ENCODE measurements at places on chromosomes 4 and X.
A peak's percentile ranks its signal among the peaks of the same experiment; 100 is the strongest.

DNA sequence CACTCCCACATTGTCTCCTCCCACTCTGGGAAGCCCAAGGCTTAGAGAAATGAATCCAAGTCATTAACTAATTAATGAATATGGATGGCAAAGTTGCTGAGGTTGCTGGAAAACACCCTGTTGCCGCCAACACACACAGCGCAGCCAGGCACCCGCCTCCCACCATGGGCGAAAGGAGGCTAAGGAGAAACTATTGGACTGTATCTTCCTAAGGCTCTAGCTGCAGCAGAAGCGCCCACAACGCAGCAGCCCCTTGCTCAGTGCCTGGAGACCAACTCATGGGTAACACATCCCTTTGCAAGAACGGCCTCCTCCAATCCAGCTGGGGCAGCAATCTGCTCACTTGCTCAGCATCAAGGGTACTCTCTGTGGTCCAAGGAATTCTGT is 34.2 kb downstream of the TSC22D3 start:
- DNase-seq: no peak

DNA sequence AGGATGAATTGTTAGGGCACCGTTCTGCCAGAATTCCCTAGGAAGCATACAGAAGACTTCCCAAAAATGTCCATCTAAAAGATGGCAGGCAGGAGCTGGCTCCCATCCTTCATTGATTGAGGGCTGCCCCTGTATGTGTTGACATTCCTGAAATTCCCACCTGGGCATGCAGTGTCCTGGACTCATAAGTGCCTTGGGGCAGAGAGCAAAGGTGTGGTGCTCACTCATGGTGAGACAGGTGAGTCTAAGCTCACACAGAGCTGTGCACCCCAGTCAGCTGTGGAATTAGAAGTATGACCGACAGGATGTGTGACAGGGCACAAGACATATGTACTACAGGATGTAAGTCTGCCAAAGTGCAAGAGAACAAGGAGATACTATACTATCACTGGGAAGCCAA is 271.9 kb downstream of the MID1IP1 start:
- DNase-seq: no peak

DNA sequence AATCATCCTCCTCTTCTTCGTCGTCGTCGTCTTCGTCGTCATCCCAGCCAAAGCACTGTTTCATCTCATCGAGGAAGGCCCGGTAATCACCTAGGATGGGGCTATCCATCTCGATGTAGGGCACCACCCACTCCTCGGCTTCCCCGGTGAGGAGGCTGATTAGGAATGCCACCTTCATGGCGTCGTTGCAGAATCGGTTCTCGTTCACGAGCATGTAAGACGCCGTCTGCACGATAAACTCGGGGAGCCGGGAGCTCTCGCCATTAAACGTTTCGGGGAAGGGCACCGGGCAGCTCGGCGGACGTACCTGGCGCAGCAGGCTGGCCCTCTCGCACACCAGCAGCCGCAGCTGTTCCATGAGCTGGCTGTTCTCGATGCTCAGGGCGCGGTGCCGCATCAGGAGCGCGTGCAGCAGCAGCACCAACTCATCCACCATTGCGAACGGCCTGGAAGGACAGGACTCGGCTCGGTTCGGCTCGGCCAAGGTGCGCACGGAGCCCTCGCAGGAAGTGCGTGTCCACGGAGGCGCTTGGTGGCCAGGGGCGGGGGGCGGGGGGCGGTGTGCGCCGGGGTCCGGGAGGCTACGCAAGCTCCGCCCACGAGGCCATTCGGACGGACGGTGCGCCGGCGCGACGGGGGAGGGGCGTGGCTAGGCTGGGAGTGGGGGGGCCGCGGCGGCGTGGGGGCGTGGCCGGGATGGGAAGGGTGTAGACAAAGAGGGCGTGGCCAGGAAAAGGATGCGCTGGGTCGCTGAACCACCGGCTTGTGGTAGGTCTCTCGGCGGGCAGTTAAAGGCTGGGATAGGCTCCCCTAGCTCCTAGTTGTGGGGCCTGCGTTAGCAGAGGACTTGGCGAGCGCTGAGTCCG is at the start of gene LDOC1:
LDOC1 (minus strand) TSS at position 544 of the 866 bp plus-strand sequence; CDS start at position 436, 108 bp downstream.
- DNase-seq: peak; percentile 80

DNA sequence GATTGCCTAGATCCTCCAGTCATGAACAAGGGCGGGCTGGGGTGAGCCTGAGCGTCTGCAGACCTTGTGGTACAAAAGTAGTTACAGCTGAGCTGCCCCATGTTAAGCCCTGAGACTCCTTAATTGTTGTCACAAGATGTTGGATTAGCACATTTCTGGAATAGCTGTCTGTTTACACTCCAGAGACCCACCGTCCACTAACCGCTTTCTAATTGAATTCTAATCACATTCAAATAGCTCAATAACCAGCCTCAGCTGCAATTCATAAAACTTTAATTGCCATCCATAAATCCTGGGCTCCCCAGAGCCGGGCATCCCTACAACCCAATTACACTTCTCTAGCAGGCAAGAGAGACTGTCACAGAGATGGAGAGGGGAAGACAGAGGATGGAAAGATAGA is 1.6 kb upstream of the GSX2 start:
- DNase-seq: no peak

Measured in hematopoietic multipotent progenitor cell treated with erythropoietin and hydrocortisone succinate and interleukin-3 and kit ligand, for 4 days (in vitro differentiated cells).